ENCODE measurements at places on chromosomes 2 and 18. TPM values are rescaled to one million over a fixed set of nuclear protein-coding genes. Genes with fewer than 3 reads are reported as not detected.

The G6PC2 gene
- total RNA-seq = not detected

The ST3GAL5 gene
- total RNA-seq = 0.87 TPM

The GPR55 gene
- total RNA-seq = 0.81 TPM

- no peaks in the 10 kb centered on the region for H3K36me3 ChIP-seq
- no peaks in the 10 kb centered on the region for H3K27me3 ChIP-seq
- no peak overlapping the region for H3K27ac ChIP-seq
- no peak overlapping the region for H3K4me3 ChIP-seq
Measured at GRCh38 chr2:198518935-198519334, 714.5 kb downstream of the PLCL1 start.

- peaks cover 14% of the 10 kb centered on the region for H3K4me1 ChIP-seq
- no peak overlapping the region for H3K4me3 ChIP-seq
- H3K36me3 ChIP-seq = peaks cover 44% of the 10 kb centered on the region
- DNase-seq = no peak
- no peaks in the 10 kb centered on the region for H3K27me3 ChIP-seq
Measured at GRCh38 chr2:36444216-36444936, 88.8 kb downstream of the CRIM1 start.

The SIX3 gene
- 0.07 TPM for total RNA-seq

The PROM2 gene
- total RNA-seq = 77.8 TPM

- no peaks in the 10 kb centered on the region for H3K4me1 ChIP-seq
- H3K36me3 ChIP-seq = no peaks in the 10 kb centered on the region
- no peak overlapping the region for H3K27ac ChIP-seq
- no peaks in the 10 kb centered on the region for H3K27me3 ChIP-seq
- H3K4me3 ChIP-seq = no peak overlapping the region
- DNase-seq = no peak
Measured at GRCh38 chr2:124254621-124255020, 229.5 kb downstream of the CNTNAP5 start.

DNA sequence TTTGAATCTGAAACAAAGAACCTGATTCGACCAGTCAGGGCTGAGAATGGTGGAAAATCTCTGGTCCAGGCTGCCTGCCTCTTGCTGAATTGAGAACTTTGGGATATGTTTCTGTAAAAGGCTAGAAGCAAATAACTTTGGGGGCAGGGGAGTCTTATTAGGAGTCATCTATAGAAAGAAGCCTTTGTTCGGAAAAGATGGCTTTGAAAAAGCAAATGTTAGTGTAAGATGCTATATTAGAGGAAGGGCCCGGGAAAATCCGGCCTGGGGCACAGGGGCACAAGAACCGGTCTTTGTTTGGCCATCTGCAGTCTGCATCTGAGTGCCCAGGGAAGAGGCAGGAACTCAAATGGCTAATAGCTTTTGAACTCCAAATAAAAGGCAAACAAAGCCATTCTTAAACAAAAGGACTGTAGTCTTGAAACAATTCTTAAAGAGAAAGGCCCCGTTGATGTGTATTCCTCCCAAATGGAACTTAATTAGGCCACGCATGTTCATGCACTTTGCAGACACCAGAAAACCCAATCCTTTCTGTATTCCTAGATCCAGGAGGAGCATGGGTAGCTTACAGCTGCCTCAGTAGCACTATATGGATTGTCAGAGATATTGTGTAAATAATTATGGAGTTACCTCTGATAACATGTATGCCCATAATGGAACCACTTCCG, 180.0 kb upstream of the ARL4C start:
- no peaks in the 10 kb centered on the region for H3K36me3 ChIP-seq
- no peak for DNase-seq
- no peak overlapping the region for H3K4me3 ChIP-seq
- no peak overlapping the region for H3K27ac ChIP-seq
- no peaks in the 10 kb centered on the region for H3K27me3 ChIP-seq

GRCh38 chr2:49238604-49238960, 84.3 kb upstream of the FSHR start:
- DNase-seq = no peak
- H3K4me3 ChIP-seq = no peak overlapping the region
- H3K4me1 ChIP-seq = no peaks in the 10 kb centered on the region
- H3K36me3 ChIP-seq = no peaks in the 10 kb centered on the region
- no peaks in the 10 kb centered on the region for H3K27me3 ChIP-seq

- H3K4me1 ChIP-seq = no peaks in the 10 kb centered on the region
- DNase-seq = no peak
Measured at GRCh38 chr2:222992137-222992536, 59.9 kb upstream of the KCNE4 start.

GRCh38 chr2:241933179-241933911, 63.8 kb downstream of the RTP5 start:
- H3K27ac ChIP-seq = no peak overlapping the region
- H3K27me3 ChIP-seq = no peaks in the 10 kb centered on the region
- no peak overlapping the region for H3K4me3 ChIP-seq
- peaks cover 5% of the 10 kb centered on the region for H3K4me1 ChIP-seq

- H3K4me1 ChIP-seq = peaks cover 10% of the 10 kb centered on the region
- no peaks in the 10 kb centered on the region for H3K36me3 ChIP-seq
- H3K27me3 ChIP-seq = no peaks in the 10 kb centered on the region
Measured at GRCh38 chr18:64799376-64799775, 650.5 kb upstream of the LINC00305 start.

- no peaks in the 10 kb centered on the region for H3K36me3 ChIP-seq
- DNase-seq = peak; percentile 60
Measured at GRCh38 chr2:108199726-108200125, 40.0 kb upstream of the SULT1C3 start.

The MC2R gene
- total RNA-seq = not detected

Measured in PC-3 (cell line).